ENCODE measurements at places on chromosomes 5 and 9. TPM values are rescaled to one million over a fixed set of nuclear protein-coding genes. Genes with fewer than 3 reads are reported as not detected.
A peak's percentile ranks its signal among the peaks of the same experiment; 100 is the strongest.

SPAG8 gene
- 1.4 TPM for total RNA-seq

OR1L8 gene
- not detected for total RNA-seq

ANKDD1B gene
- total RNA-seq, result 0.23 TPM

POLE3 gene
- total RNA-seq, result 48.2 TPM

ADGRD2 gene
- not detected for total RNA-seq

TMC1 gene
- total RNA-seq, result not detected

IFNA2 gene
- not detected for total RNA-seq

DNA sequence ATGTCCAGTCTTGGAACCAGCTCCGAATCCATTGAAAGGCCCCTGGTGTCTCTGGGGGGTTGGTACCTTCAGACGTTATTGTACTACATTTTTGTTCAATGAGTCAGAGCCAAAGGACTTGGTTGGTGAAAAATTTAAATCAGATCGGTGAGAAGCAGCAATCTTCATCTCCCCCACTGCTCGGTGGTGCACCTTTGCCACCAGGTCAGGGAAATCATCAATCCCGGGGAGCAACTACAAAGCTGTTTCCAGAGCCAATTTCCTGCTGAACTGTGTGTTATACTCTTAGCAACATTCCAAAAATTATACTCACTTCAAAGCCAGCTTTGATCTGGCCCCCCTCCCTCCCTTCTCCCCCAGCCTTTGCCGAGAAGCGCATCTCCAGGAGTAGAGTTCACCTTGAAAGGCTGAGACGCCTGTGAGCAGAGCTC lies 375.2 kb upstream of the WWC1 start:
- no peaks in the 10 kb centered on the region for H3K4me1 ChIP-seq
- H3K27me3 ChIP-seq, result no peaks in the 10 kb centered on the region
- no peaks in the 10 kb centered on the region for H3K36me3 ChIP-seq
- H3K4me3 ChIP-seq, result no peak overlapping the region

GRCh38 chr9:113425072-113425471 lies 14.5 kb downstream of the C9orf43 start:
- DNase-seq, result no peak
- no peaks in the 10 kb centered on the region for H3K36me3 ChIP-seq
- no peak overlapping the region for H3K4me3 ChIP-seq
- no peak overlapping the region for H3K27ac ChIP-seq

DNA sequence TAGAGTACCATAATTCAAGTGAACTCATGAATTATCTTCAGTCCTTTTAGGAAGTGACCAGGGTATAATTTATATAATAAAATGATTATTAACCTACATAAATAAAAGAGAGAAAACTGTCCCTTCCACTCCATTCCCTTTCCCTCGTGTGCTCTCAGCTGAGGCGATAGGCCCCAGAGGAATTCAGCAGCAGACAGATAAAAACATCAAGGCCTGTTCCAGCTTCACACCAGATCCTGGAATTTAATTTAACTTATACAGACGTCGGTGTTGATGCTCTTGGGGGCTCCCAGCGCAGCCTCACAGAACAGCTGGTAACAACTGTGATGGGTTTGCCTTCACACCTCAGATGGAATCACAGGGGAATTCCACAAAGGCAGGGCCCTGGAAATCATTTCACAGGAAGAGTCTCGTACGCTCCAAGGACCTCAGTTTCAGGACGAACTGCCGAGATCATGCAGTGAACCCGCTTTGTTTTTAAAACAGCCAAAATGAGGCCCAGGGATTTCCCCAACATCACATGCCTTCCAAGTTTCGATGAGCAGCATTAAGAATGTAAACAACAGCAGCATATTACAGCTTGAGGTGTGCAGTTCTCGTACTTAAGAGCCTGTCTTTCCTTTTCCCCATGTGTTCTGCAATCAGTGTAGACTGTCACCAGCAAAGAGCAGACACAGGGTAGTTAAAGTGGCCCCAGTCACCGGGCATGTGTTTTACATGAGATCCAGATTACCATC lies 73.6 kb upstream of the ALDH1B1 start:
- H3K4me3 ChIP-seq, result no peak overlapping the region
- H3K27me3 ChIP-seq, result no peaks in the 10 kb centered on the region
- peak; percentile 16 for DNase-seq

- H3K4me3 ChIP-seq, result no peak overlapping the region
- no peak overlapping the region for H3K27ac ChIP-seq
- H3K27me3 ChIP-seq, result peaks cover 5% of the 10 kb centered on the region
- no peaks in the 10 kb centered on the region for H3K36me3 ChIP-seq
- peak; percentile 9 for DNase-seq
- H3K4me1 ChIP-seq, result peaks cover 13% of the 10 kb centered on the region
These were observed 179.0 kb upstream of the CD180 start for GRCh38 chr5:67375606-67376005.
